ENCODE measurements at places on chromosomes 16 and 17.

- no peak for DNase-seq
Observed at GRCh38 chr17:29299031-29299430, 5.1 kb upstream of the NUFIP2 start.

GRCh38 chr16:55323637-55324271 lies at the start of gene IRX6:
Gene IRX6, plus strand, starts transcription at chr16:55324203. Its CDS starts 889 bp downstream, at chr16:55325092.
- DNase-seq: peak; percentile 36

DNA sequence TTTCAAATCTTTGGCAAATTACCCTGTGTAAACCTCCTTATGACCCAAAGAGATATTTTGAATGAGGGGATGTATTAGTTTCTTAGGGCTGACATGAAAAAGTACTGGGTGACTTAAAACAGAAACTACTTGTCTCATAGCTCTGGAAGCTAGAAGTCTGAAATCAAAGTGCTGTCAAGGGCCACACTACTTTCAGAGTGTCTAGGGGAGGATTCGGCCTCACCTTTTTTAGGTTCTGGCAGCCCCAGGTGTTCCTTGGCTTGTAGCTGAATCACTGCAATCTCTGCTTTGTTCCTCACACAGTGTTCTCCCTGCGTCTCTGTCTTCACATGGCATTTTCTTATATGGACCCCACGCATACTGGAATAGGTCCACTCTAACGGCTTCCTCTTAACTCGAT lies 322.2 kb downstream of the CDH13 start:
- no peak for DNase-seq

- no peak for DNase-seq
Observed at GRCh38 chr16:14658063-14658462, 25.3 kb downstream of the BFAR start.

GRCh38 chr16:47787696-47788095 lies 326.6 kb downstream of the PHKB start:
- no peak for DNase-seq

DNA sequence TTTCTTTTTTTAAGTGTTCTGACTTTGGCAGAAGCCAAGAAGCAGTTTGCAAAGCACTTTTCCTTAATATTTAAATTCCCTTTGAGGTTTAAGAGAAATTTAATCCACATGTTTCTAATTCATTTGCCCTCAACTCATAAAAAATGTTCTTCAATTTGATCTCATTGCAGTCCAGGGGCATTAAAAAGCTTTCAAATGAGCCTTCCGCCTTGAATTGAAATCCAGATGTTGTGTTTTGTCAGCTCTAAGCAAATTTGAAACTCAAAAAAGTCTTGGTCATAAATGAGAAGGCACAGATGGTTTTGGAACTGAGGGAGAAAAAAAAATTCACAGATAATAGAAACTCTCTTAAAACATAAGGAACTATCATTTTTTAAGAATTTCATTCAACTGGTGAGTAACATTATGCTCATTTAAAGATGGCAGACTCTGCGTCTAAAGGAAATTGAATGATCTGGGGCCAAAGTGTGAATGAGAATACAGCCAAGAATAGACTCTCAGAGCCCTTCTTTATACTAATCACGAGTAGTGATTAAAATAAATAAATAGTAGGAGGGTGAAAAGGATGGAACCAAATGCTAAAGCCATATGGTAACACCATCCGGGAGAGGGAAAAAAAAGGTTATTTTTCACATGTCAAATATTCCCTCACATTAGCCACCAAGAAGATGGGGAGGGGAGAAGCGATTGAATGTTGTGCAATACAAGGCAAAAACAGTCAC lies 1304.7 kb downstream of the CDH8 start:
- DNase-seq: no peak

DNA sequence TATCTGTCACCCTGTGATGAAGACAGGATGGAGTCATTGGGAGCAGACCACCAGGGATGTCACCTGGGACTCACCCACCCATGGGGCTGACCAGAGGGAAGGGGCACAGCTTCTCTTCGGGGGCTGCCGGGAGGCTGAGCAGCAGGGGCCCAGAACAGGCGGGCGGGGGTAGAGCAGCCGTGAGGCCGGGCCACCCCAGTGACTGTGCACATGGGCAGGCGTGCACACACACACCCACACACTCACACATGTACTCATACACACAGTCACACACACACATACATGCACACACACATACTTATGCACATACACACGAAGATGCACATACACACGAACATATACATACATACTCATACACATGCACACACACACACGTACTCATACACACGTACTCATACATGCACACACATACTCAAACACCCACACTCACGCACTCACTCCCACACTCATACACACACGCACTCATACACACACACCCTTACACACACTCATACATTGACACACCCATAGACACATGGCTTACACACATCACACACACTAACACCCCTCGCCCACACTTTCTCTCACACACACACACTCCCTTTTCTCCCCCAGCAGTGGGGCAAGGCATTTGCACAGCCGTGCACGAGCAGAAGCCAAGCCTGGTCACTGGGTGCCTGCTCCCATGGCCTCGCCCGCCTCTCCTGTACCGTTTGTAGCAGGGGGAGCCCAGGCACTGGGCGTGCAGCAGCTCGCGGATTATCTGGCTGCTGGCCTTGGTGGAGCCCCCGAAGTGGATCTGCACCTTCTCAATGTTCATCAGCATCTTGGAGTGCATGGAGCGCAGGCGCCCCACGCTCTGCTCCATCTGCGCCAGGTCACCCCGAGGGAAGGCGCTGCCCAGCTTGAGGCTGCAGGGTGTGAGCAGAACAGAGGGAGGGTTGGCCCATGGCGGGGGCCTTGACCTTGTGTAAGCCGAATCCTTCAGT lies 12.4 kb downstream of the UBALD2 start:
- no peak for DNase-seq

GRCh38 chr17:46108550-46109110 lies 84.6 kb downstream of the KANSL1 start:
- no peak for DNase-seq

GRCh38 chr16:5333991-5334390 lies 236.4 kb upstream of the EEF2KMT start:
- DNase-seq: no peak

GRCh38 chr16:21260870-21261791 lies 17.0 kb downstream of the CRYM start:
- DNase-seq: peak; percentile 34

GRCh38 chr17:82830249-82830661 lies 9.6 kb downstream of the ZNF750 start:
- DNase-seq: no peak

GRCh38 chr16:1141716-1142115 lies 11.2 kb upstream of the CACNA1H start:
- DNase-seq: no peak

- DNase-seq: no peak
Observed at GRCh38 chr16:86993426-86994110, 323.6 kb downstream of the C16orf95 start.

DNA sequence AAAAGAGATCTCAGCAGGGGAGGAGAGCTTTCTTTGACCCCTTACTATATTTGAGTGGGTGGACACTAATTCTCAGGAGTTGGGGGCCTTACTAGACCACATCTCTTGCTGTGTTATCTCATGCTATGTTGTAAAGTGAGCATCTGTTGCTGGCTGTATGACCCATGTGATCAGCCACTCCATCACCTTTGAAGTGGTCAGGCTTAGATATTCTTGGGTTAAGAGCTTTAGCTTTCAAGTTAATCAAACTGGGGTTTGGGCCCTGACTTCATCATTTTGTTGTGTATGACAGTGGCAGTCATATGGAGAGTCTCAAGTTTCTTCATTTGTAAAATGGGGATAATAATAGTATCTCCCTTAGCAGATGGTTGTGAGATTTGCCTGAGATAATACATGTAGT lies 201.1 kb downstream of the FTO start:
- no peak for DNase-seq

- DNase-seq: no peak
Observed at GRCh38 chr16:28283798-28284577, 8.3 kb upstream of the SBK1 start.

DNA sequence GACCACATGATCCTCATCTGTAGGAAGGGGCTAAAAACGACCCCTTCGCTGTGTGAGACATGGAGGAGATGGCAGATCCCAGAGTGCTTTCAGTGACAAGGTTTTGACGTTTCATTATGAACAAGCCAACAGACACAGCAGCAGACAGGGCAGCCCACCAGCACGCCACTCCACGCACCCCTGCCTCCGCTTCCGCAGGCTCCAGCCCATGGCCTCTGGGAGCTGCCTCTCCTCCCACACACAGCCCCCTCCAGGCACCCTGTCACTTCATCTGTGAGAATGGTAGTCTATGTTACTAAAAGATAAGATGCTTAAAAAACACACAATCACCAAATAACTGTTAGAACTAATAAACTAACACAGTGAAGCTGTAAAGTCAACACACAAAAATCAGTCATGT lies 12.3 kb upstream of the ADCY7 start:
- no peak for DNase-seq

GRCh38 chr16:576823-577201 lies 7.0 kb downstream of the PIGQ start:
- DNase-seq: no peak

DNA sequence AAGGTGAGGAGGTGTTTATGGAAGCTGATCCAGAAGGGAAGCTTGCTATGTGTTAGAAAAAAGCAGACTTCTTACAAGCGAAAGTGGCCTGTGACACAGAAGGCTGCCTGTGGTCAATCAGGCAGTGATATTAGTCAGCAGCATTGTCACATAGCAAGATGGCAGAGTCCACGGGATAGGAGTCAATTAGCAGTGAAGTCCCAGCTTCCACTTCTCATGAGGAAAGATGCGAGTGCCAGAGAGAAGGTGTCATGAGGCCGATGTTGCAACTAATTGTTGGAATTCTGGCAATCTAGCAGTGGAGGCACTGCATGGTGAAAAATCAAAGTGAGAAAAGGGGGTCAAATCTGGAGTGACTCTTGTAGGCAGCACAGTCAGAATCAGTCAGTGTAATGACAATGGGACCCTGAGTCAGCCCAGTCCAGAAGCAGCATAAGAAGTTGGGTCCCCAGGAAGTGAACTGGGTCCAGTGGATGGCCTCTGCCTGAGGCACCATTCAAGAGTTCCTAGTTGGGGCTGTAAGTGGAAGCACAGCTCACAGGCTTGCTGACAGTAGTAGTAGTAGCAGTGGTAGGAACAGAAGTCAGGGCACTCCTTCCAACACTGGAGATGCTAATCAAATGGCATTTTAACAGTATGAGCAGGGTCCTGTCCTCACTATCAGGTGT lies 85.1 kb downstream of the TNFRSF13B start:
- peak; percentile 27 for DNase-seq

- DNase-seq: no peak
Observed at GRCh38 chr17:66364508-66364907, 62.1 kb downstream of the PRKCA start.

- DNase-seq: peak; percentile 46
Observed at GRCh38 chr16:73000020-73000906, 47.7 kb downstream of the ZFHX3 start.

GRCh38 chr17:44914148-44914547 lies 1.2 kb downstream of the GFAP start:
- DNase-seq: no peak

GRCh38 chr17:64155129-64155528 lies 25.2 kb upstream of the ERN1 start:
- DNase-seq: no peak

DNA sequence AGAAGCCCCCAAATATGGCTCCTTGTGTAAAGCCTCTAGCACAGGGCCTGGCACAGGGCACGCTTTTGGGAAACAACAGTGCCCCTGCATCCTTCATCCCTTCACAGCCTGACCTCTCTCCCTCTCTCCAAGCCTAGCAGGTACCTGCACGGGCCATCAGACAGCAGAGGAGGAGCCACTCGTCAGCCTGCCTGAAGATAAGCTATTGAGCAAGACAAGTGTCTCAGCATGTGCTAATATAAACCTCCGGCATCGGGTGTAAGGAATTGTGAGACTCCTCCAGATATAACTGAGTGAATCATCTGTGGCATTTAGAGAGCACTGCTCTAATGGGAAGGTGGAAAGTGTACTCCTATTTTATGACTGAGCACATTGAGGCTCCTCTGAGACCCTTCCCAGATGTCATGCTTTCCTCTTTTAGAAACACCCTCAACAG lies 38.3 kb downstream of the TBX4 start:
- DNase-seq: peak; percentile 79

DNA sequence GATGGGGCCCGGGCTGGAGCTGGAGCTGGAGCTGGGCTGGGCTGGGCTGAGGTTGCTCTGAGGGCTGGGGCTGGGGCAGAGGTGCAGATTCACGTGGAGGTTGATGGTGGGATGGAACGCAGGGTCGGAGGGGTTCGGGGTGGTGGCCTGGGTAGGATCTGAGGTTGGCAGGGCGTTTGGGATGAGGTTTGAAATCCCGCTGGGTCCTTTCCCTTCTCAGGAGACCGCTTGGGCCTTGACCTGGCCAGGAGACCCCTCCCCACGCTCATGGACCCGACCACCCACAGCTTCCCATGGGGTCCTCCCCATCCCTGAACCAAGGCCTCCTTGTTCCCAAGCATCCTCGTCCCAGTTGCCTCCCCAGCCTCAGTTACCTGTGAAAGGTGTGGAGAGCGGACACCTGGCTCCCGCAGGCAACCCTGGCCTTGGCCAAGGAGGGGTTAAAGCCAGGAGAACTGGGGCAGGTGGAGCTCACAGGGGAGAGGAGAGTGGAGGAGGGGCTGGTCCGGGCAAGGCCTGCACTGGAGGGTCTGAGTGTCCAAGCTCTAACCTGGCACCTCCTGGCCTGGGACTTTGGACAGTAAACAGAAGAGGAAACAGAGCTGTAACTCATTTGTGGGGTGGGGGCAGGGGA lies at the start of gene ASGR2:
Gene ASGR2, minus strand, starts transcription at position 582 of the 634 bp plus-strand sequence. CDS start 582 bp downstream, outside the sequence.
- DNase-seq: no peak

- DNase-seq: no peak
Observed at GRCh38 chr16:77470851-77471250, 36.0 kb upstream of the ADAMTS18 start.

DNA sequence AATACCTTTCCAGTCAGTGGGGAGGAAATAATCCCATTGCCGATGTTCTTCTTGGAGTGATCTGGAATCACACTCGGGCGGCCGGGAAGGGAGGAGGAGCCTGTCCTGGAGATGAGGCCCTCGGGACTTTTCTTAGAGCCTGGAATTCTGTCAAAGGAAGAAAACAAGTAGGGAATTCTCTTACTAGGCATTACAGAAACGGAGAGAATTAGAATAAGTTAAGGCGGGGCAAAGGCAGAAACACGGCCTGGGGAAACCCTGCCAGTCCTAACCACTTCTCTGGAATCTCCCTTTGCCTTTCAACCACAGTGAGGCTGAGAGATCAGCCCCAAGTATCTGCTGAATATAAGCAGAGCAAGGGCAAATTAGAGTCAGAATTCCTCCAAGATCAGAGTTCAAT lies 27.8 kb downstream of the USP36 start:
- DNase-seq: no peak

DNA sequence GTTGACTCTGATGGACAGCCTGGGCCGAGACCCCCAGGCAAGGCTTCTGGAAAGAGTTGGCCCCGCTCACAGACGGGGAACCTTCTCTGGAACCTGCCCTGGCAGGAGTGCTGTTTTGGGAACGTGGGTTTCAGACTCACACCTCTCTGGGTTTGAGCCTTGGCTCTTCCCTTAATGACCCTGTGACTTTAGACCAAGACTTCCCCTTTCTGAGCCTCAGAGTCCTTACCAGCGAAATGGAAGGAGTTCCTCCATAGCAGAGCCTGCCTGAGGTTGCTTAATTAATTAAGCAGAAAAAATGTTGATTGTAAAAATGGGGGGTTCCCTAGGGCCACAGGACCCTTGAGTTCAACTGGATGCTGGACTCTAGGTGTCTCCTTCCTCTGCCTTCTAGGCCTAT lies 408.2 kb downstream of the SEC14L1 start:
- no peak for DNase-seq

All from GM03348 (cell line).